ENCODE measurements at places on chromosomes 12 and 14.

DNA sequence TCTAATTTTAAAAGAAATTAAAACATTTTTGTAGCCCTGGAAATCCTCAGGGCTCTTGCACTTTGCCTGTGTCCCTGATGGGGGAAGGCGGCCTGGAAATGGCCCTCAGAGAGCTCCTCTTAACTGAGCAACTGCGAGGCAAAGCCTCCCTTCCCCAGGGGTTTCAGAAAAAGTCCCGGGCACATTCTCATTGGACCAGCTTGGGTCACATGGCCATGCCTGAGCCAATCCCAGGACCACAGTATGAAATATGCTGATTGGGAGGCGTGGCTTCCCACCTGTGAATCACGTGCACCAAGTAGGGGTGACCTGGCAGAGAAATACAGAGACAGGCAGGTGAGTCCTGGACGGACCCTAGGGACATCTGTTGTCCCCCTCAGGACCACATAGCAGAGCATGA is 90.4 kb upstream of the SFSWAP start:
- DNase-seq = no peak

GRCh38 chr12:3378655-3379054 is 112.3 kb upstream of the PRMT8 start:
- DNase-seq = no peak

- no peak for DNase-seq
Measured at GRCh38 chr12:11801643-11802042, 152.2 kb downstream of the ETV6 start.

DNA sequence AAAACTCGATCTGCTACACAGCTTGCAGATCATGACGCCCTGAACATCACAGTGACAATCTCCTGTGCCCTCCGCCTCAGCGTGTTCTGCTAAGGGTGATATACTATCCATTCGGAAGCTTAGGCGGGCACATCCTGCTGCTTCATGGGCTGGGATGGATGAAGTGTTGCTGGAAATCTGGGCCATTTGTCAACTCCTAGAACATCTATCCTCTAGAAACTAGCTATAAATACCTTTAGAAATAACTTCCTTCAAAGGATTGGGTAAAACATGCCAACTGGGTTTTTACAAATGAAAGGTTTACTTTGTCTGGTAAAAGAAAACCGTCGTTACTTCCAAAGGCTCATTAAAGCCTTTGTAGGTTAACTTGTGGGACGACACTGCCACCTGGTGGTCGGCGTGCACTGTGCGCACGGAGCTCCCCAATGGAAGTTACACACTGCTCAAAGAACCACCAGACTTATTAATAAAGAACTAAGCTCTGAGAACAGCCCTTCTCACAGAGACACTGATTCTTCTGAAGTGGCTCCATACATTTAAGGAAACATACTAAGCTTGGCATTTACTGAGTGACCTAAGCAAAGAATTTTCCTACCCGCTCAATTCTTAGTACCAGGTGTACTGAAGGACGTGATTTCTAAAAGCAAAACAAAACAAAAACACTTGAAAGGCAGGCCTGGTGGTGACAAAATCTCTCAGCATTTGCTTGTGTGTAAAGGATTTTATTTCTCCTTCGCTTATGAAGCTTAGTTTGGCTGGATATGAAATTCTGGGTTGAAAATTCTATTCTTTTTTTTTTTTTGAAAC is 21.6 kb upstream of the CACNA2D4 start:
- peak; percentile 22 for DNase-seq

DNA sequence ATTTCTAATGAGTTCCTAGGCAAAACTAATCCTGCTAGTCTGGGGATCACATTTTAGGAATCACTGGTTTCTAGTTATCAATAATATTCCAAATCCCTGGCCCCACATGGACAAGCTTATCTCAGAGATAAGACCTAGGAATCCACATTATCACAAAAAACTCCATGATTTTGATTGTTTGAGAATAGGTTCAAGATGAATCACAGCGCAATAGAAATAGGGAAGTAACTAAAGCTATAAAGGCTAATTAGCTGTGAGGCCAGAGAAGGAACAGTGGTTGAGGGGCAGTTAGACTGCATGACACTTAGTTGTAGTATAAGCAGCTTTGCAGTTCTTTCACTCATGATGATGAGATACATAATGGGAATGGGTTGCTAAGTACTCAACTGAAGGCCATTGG is 13.1 kb upstream of the ATP5F1B start:
- DNase-seq = no peak

GRCh38 chr14:93005135-93005813 is 82.3 kb downstream of the CHGA start:
- no peak for DNase-seq

- DNase-seq = no peak
Measured at GRCh38 chr12:127546721-127547505, 720.1 kb upstream of the TMEM132C start.

DNA sequence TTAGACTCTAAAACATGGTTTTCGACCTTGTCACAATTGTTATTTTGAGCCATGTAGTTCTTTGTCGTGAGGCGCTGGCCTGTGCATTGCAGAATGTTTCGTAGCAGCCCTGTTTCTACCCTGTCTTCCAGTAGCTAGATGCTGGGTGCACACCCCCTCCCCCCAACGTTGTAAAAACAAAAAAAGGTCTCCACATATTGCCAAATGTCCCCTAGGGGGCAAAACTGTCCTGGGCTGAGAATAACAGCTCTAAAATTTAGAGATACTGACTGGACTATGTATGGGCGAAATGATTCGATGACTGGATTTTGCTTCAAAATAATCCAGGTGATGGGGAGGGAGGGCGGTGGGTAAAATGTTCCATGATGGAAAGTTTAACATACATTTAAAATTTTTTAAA is 126.1 kb upstream of the FUT8 start:
- no peak for DNase-seq

DNA sequence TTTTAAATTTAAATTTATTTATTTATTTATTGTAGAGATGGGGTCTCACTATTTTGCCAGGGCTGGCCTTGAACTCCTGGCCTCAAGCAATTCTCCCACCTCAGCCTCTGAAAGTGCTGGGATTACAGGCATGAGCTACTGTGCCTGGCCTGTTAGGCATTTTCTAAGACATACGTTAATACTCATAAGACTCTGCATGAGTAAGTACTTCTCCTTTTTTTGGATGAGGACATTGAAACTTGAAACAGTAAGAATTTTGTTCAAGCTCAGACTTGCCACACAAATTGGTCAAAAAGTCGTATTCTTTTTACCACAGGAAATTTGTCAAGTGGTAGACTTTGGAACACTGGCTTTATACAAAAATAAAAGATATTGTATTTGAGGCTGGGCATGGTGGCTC is 187.4 kb upstream of the RASSF8 start:
- no peak for DNase-seq

DNA sequence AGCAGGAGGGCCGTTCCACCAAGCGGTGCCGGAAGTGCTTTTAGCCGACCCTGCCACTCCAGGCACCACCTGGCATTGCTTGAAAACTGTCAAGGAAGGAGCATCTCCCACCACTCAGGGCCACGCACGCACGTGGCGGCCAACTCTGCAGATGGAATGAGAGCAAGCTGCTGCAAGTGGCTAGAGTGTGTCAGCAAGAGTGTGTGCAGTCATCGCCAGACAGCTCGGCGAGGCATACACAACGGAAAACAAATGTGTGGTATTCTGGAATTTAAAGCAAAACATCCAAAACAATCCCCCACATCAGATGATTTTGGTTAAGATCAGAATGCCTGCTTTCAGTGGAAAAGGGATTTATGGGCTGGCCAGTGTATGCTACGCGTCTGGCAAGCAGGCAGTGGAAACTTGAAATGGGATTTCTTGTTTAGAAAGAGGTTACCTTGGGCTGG is 11.2 kb downstream of the CD9 start:
- no peak for DNase-seq

DNA sequence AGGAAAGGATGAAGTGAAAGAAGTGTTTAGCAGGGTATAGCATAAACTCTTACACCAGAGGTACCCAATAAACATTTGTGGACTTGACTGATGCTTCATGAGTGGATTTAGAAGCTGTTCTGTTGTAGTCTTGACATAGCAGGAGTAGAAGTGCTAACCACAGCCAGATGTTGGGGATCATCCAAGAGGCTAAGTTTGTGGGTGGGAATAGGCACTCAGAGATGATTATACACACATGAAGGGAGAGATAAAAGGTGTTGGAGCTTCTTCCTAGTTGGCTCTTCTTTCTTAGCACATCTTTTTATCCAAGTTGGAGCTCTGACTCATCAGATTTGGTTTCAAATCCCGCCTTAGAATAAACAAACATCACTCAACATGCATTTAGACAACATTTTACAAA is 166.7 kb upstream of the E2F7 start:
- DNase-seq = no peak

DNA sequence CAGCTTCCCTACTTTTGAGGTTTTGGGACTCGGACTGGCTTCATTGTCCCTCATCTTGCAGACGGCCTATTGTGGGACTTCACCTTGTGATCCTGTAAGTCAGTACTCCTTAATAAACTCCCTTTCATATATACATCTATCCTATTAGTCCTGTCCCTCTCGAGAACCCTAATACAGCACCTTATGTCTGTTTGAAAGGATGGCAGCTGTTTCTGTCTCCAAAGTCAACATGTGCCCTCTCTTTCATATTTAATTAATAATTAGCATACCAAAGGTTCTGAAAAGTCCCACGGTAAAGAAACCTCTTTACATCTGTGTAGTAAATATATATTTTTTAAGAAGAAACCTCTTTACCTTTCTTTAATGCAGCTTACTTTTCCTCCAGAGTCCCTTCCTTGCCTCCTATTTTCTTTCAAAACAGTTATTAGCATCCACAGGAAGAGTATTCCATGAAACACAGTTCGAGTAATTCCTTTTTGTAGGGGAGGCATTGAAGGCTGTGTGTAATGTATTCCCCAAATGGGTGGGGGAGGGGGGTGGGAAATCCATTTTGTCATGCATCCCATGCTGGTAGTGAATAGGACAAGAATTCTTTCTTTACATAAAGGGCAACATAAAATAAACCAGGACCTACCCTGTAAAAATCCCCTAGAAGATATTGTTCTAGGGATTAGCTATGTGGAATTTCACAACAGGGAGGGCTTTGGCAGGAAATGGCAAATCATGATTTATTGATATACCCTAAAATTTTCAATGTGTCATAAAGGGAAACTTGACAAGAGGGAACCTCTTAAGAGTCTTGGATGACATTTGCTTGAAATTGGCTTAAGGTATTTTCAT is 241.5 kb downstream of the SUDS3 start:
- no peak for DNase-seq

- DNase-seq = no peak
Measured at GRCh38 chr14:37595809-37596621, 586 bp downstream of the TTC6 start.

DNA sequence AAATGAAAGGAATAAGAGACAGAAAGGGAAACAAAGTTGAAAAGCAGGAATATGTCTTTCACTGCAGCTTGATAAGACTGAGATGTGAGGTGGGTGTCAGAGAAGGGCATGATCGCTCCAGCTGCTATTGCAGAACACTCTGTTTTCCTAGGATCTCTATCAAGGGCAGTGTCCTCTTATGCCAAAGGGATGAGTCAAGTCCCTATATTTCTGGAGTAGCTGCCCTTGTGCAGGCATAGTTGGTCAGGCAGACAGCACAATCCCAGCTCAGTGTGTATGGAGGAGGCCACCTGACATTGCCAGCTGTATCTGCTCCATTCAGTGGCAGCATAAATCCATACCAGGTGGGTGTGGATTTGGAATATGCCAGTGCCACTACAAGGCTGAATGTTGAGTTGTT is 101.6 kb downstream of the DAD1 start:
- no peak for DNase-seq

DNA sequence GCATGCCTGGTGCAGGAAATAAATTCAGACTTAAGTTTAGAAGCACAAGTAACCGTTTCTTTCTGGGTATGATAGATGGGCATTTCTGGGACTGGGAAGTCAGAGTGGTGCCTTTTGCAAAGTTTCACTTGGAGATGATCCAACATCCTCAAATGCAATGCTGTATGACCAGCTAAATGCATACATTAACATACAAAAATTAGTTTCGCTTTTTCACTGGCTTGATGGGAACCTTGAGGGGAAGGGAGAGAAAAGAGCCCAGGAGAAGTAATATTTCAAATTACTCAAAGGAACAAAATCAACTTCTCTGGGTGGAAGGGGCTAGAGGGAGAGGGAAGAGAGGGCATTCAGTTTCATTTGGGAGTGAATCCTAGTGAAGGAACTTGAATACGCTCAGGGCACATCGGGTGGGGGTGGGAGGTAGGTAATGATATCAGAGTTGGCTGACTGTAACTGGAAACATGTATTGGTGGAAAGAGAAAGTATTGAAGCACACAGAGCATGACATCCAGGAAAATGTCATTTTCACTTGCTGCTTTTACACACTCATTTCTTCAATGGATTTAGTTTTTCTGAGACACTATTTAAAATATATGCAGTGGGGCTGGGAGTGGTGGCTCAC is 175.5 kb downstream of the PTPRO start:
- no peak for DNase-seq

DNA sequence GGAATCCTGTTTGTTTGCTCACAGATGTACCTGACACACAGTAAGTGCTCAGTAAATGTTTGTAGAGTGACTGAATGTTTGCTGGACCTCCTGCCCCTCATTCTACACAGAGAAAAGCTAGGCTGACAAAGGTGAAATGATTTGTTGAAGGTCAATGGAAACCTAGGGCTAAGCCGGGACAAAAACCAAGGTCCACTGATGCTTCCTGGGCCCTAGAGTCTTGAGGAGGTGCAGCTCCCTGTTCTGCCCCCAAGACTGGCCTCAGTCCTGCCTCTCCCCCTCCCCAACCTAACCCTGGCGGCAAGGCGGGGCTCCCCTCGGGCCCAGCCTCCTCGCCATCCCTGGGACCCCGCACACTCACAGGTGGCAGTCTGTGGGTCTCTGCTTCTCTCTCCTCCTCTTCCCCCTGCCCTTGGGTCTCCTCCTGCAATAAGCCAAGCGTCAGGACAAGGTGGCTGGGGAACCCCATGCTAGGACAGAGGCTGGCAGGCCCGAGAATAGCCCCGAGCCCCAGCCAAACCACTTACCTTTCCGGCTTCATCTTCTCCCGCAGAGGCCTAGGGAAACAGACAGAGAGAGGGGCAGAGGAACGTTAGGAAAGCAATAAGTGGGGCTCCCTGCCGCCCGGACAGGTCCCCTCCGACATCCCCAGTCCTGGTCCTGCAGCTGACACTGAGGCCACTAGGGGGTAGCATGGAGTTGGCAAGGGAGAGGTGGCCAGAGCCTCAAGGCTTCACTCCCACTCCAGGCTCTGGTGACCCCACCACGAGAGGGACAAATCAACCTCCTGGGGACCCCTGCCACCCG is 9.3 kb downstream of the PGF start:
- DNase-seq = no peak
